Large intestine (tissue), 12 donors: ENCODE measurements at places on chromosomes 2 and 18.

DNA sequence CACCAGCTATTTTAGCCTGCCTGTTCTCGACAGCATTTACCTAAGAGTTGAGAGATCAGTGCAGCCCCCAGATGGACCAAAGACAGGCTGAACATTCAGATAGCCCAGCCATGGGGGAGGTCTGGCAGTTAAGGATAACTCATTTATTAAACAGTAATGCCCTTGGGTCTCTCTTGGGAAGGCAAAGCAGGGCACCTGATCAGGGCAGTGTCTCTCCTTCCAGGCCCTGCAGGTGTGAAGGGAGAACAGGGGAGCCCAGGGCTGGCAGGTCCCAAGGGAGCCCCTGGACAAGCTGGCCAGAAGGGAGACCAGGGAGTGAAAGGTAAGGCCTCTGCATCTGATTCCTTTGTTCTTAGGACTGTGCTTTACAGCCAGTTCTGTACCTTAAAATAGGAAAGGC, 49.6 kb downstream of the MARCO start:
- DNase-seq, result no peak

DNA sequence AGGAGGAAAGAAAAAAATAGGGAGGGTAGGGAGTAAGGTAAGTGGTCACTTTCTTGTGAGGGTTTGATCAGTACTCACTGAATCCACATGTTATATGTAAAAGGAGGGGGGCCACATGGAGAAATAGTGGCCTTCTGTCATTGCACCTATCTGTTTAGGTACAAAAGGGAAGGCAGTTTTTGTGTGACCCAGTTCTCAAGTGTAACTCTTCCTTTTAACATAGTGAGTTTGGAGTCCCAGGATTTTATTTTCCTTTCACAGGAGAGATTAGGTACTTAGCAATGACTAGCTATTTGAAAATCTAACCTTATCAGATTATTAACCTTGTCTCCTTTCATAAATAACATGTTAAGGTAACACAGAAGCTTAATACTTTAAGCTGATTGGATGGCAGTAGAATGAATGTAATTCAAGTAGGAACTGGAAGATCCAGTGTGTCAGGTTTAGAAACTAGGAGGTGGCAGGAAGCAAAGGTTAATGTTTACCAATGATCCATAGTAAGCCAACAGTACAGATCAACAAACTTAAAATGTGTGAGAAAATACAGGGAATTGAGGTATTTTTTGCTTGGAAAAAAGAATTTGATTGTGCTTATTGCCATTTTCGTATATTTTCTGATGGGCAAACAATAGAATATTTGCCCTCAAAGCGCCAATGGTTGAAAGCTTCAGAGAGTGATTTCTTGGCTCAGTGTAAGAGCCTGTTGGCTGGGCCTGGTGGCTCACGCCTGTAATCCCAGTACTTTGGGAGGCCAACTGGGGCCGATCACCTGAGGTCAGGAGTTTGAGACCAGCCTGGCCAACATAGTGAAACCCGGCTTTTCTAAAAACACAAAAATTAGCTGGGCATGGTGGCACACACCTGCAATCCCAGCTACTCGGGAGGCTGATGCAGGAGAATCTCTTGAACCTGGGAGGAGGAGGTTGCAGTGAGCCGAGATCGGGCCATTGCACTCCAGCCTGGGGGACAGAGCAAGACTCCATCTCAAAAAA, 11.3 kb downstream of the HNMT start:
- DNase-seq, result peak; percentile 72

- no peak for DNase-seq
These were observed 353.9 kb downstream of the PID1 start for GRCh38 chr2:228917220-228917619.

DNA sequence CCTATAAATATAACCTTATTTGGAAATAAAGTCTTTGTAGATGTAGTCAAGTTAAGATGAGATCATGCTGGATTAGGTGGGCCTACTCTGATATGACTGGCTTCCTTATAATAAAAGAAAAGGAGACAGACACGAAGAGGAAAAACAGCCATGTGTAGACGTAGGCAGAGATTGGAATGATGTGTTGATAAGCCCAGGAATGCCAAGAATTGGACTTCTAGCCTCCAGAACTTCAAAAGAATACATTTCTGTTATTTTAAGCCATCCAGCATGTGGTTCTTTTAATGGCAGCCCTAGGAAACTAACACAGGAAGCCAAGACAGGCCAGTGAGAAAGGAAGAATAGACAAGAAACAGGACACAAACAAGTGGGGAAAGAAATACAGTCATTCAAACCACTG, 68.6 kb downstream of the NYAP2 start:
- DNase-seq, result no peak

DNA sequence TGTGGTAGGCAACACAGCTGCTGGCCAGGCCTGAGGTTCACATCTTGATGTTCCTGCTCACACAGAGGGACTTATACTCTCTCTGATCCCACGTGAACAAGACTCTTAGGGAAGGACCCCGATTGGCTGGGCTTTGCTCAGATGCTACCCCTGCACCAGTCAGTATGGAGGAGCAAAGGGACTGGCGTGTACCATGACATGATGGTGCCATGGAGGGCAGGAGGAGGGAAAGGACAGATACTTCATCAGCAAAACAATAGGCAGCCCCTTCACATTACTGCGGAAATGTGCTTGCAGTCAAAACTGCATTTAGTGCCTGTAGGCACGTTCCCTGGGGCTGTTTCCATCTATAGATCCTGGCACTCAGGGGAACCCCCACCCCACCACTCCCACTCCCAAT, 42.7 kb downstream of the ZFP36L2 start:
- DNase-seq, result no peak

DNA sequence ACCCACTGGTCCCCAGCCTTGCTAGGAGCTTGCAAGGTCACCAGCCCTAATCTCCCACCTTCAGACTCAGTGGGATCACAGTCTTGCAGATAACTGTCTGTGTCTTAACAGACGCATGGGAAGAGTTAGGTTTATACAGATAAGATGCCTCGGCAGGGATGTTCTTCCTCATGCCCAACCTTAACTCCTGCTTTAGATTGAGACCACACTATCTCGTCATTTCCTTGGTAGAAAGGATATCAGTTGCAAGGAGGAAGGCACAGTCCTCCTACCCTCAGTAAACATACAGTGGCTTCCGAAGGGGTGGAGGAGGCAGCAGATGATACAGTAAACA, 7.2 kb downstream of the NT5DC4 start:
- no peak for DNase-seq

DNA sequence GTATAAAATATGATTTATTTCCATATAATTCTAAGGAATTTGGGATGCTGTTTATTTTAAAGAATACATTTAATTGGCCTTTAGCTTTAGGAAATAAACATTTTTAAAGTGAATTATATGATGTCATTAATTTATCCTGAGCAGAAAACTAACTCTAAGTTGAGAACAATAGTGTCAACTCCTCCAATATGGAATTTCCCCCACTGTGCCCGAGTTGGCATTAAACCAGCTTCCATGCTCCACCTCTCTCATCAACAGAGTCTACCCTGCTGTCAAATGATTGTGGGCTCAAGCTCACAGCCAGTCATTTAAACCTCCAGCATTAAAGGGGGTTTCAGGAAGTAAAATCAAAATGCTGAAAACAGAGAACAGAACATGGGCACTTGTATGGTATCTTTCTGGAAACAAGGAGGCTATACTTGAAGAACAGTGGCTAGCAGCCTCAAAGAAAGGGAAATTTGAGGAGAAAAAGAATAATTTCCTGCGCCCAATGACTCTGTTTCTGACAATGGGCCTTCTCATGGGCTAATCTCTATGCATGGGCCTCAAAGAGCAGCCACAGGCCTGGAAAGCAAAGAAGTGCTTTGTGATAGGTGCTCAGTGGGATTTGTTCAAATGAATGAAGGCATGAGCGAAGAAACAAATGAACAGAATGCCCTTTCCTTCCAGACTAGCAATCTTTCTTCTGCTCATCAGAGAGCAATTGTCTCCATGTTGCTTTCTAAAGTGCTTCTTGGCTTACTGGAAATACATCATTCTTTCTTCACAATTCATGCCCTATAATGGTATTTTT, 252.8 kb downstream of the MTX2 start:
- no peak for DNase-seq

GRCh38 chr18:74623047-74623816, 25.6 kb downstream of the ZNF407 start:
- DNase-seq, result no peak

- DNase-seq, result no peak
These were observed 277.8 kb downstream of the MYCN start for GRCh38 chr2:16218161-16218560.

- DNase-seq, result no peak
These were observed 235.8 kb upstream of the TNP1 start for GRCh38 chr2:217095511-217096205.

GRCh38 chr2:72113847-72114692, 33.6 kb downstream of the CYP26B1 start:
- no peak for DNase-seq

DNA sequence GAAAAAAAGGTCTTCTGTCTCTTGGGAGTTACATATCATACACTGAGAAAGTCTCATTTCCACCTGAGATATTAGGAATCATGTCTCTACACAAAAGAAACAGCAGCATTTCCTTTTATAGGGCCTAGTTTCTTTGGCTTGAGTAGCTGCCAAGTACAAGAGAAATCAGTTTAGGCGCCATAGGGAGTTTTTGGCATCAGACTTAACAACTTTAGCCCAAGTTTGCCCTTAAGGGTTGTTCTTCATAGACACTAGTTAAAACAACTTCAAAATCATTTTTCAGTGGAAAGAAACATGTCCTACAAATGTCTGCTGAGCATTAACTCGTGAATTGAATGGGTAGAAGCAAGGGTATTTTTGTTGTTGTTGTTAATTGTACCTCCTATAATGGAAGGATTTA, 587.0 kb upstream of the DSEL start:
- no peak for DNase-seq

GRCh38 chr2:107621186-107622165, 205.2 kb upstream of the RGPD4 start:
- DNase-seq, result no peak

GRCh38 chr2:172782506-172783164, 47.0 kb downstream of the RAPGEF4 start:
- DNase-seq, result no peak

DNA sequence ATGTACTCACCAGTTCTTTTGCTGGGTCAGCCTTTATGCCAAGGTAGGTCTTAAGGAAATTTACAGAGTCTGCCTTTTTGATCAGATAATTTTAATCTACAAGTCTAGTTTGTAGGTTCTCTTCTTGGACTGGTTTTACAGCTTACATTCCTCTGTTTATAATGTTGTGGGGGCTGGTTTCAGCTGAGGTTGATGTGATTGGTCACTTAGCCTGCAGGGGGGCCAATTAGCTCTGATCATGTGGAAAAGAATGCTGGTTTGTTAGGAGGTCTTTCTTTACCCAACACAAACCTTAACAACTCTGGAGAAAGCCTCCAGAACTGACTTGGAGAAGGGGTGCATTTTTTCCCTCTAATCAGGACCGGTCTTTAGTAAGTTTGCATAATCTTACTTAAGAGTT, at the start of gene KCNJ13:
KCNJ13 (minus strand) TSS at position 131 of the 400 bp plus-strand sequence. CDS start 5,203 bp downstream, outside the sequence.
- DNase-seq, result peak; percentile 85

DNA sequence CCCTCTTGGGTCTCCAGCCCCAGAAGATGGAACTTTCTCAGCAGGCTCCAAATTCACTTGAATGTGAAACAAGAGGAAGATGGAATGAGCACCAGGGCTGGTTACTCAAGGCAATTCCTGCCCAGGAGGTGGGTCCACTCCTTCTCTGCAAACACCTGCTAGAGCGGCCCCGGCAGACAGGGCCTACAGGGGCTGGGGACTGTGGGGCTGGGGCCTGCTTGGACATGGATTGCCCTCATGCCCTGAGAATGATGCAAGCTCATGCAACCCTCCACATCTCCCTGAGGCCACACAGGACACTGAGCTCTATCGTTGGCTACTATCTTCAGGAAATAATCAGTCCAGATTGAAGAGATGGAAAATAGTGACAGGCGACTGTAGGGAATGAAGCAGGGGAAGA, 39.1 kb downstream of the TFCP2L1 start:
- DNase-seq, result no peak

DNA sequence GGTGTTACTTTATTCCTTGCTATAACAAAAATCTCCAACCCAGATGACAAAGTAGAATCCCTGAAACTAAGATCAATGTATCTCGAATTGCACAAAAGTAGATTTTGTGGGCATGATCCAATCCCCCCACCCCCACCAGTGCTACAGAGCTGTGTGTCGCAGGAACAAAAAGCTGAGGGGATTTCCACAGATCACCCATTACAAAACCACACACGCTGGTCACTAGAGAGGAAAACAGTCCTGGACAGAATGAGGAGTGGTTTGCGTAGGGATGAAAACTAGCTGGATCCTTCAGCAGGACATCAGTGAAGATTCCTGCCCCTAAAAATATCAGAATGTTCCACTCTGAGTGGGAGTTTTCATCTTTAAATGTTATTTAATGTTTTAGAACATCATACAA, 165.3 kb upstream of the STK17B start:
- no peak for DNase-seq

DNA sequence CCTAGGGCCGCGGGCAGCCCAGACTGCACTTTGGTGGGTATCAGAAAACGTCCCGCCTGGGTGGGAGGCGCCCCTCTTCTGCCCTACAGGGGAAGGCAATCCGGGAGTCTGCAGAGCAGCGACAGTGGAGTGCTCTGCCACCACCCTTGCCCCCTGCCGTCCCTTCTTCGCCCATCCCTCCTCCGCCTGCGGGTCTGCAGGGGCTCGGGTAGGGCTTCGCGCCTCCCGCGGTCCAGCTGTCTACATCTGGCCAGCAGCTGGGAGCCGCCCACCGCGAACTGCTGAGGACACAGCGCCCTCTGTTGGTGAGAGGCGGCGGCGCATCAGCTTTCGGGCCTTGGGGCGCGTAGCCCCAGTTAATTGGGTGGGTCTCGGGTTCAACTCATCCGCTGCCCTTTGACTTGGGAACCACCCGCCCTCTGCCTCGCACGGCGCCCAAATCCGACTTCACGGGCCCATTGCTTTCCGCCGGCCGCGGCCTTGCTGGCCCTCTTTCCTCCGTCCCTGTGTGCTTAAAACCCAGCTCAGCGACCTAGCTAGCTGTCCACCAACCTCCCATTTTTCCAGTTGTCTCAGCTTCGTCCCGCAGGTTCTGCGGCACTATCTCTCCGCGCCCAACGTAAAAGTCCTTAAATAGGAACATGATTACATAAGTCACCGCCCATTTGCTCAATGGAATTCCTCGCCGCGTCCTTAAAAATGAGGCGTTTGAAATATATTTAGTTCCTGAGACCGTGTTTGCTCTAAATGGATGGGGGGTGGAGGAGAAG, 17.6 kb downstream of the WNT10A start:
- DNase-seq, result peak; percentile 42

GRCh38 chr2:120406566-120406965, 60.6 kb downstream of the INHBB start:
- no peak for DNase-seq

GRCh38 chr18:3748086-3748485, 298.1 kb downstream of the TGIF1 start:
- DNase-seq, result no peak

GRCh38 chr2:82411071-82411470, 2048.0 kb downstream of the SUCLG1 start:
- no peak for DNase-seq

DNA sequence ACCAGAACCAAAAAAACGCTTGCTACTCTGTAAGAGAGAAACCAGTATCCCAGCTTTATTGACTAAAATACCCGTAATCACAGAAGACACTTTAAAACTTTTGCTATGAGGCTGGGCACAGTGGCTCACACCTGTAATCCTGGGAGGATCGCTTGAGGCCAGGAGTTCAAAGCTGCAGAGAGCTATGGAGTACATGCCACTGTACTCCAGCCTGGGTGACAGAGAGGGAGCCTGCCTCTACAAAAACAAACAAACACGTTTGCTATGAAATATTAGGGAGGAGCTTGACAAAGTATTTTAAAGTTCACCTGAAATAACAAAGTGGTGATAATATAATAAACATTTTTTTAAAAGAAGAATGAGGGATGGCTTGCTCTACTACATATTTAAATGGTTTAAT, 28.5 kb upstream of the RIOK3 start:
- no peak for DNase-seq

GRCh38 chr2:148501545-148501944, 143.0 kb upstream of the EPC2 start:
- DNase-seq, result peak; percentile 8
